GM20000 (cell line): ENCODE measurements at places on chromosomes 2 and 18.

- DNase-seq: no peak
These were observed at the start of gene MPP4 for GRCh38 chr2:201698588-201699226. Gene MPP4 (minus strand): TSS chr2:201698644. CDS start chr2:201693954, 4,690 bp downstream.

DNA sequence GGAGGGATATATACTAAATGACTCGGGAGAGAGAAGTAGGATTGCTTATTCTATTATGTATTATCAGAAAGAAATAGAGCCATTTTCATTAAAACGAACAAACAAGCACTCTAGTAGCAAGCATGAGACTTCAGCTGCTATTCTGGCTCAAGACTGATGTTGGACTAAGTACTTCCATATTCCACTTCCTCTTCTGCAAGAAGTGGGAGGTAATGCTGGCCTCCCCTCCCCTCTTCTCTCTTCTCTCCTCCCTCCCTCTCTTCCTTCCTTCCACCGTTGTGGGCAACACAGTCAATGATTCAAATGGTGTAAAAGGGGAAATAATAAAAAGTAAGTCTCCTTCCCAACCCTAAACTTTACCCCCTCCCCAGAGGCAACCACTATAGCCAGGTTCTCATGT is 62.6 kb downstream of the EMX1 start:
- DNase-seq: no peak

- no peak for DNase-seq
These were observed 453.7 kb downstream of the CNTNAP5 start for GRCh38 chr2:124478761-124479160.

DNA sequence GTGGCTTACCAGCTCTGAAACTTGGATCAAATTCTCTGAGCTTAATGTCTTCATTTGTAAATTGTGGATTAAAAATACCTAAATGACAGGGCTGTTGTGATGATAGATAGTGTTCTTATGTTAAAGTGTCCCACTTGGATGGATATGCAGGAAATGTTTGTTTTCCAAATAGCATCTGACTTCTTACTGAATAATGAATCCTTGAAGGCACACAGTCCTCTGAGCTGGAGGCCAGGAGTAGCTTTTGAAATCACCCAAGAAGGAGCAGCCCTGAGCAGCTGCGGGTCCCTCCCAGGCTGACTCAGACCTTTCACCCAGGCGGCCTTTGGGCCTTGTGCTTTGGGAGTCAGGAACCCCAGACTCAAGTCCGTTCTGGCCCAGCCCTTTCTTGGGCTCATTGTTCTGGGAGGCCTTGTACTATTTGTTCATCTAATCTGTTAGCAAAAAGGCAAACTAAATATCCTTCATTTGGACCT is 173.0 kb upstream of the GATA6 start:
- no peak for DNase-seq

- DNase-seq: peak; percentile 45
These were observed 65.9 kb upstream of the ITM2C start for GRCh38 chr2:230798769-230799399.

GRCh38 chr18:36467614-36468013 is 170.1 kb downstream of the FHOD3 start:
- DNase-seq: no peak

DNA sequence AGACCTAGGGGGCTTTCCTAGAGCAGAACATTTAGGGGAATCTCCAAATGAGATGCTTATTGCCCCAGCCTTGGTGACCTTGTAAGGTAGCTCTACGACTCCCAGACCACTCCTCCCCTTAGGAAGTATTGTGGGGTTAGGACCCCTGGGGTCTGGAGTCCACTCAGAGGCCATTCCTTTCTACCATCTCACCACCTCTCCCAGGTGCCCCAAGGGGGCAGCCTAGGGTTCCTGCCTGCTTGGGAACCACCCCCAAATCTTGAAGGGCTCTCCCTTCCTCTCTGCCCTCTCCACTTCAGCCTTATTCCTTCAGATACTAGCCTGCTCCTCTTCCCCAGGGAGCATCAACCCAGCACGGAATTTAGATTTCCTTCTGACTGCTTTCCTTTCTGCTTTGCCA is 17.5 kb upstream of the EXOC6B start:
- no peak for DNase-seq

DNA sequence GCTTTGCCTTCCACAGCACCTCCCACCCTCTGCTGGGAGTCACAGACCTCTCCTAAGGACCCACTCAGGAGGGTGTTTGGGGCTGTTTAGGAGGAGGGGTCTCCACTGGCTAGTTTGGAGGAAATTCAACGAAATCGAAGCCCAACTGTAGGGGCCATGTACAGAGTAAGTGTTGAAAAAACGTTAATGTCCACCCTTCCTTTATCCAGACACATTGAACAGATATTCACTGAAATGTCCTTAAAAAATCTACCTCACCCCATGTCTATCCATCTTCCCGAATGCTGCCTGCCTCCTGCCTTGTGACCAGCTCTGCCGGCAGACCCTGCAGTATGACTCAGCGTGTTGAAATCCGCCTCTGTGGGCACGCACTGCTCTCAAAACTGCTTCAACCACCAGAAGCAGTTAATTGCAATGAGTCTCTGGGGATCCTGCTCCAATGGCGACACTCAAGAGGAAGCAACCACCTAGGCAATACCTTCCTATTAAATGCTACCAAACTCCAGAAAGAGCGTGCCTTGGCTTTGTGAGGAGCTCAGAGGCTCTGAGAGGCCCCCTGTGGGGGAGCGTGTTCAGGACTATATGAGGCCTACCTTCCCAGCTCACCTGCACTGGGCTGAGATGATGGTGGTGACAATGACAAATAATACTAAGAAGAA is 61.4 kb upstream of the RTN4 start:
- DNase-seq: no peak

GRCh38 chr2:168907940-168908662 is 7.0 kb downstream of the G6PC2 start:
- no peak for DNase-seq

- no peak for DNase-seq
These were observed 291.6 kb upstream of the HDAC4 start for GRCh38 chr2:239692362-239692851.

- DNase-seq: no peak
These were observed 3.2 kb upstream of the MREG start for GRCh38 chr2:216016581-216016980.

DNA sequence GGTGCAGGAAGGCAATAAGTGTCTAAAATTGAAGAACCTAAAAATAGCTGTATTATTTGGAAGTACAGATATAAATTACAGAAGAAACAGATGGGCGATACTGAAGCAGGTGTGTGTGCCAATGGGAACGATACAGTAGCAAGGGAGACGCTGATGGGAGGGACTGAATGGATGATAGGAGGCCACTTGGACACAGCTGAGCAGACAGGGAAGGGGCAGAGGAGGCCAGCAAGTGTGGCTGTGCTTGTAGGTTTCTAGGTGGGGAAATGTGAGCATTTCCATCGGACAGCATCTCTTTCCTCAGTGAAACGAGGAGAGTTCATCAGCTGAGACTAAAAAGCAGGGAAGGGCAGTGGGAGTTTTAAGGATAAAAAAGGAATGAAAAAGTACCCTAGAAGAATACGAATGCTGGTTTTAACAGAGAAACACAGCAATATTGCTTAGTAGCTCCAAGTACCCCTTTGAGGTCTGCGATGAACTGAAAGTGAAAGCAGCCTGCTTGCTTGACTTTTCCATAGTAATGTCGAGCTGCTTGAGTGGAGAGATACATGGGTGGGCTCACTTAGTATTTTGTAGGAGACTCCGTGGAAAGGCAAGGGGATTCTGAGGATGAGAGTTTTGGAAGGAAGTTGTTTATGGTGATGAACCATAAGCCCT is 91.7 kb upstream of the EPC2 start:
- peak; percentile 25 for DNase-seq

- no peak for DNase-seq
These were observed 496.9 kb downstream of the EPHA4 start for GRCh38 chr2:221075203-221075602.

GRCh38 chr2:232641153-232641848 is 7.9 kb downstream of the EFHD1 start:
- DNase-seq: no peak

DNA sequence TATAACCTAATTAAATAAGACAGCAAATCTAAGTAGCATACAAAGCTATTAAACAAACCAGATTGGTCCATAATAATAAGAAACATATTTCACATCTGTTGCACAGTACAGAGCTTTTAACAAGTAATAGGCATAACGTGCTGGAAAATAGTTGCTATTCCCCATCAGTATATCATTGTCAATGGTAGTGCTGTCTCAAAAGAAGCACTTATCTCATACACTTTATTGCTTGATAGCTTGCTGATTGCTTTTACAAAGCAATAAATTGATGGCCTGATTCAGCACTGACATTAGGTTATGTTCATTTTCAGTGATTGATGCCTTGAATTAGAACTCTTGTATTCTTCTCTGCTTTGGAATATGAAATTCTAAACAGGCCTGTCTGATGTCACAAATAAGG is 641.7 kb downstream of the CBLN2 start:
- DNase-seq: no peak

- DNase-seq: no peak
These were observed 309.4 kb downstream of the TNS1 start for GRCh38 chr2:217693363-217693762.

- no peak for DNase-seq
These were observed 262.6 kb downstream of the DCDC2C start for GRCh38 chr2:3965953-3966352.

DNA sequence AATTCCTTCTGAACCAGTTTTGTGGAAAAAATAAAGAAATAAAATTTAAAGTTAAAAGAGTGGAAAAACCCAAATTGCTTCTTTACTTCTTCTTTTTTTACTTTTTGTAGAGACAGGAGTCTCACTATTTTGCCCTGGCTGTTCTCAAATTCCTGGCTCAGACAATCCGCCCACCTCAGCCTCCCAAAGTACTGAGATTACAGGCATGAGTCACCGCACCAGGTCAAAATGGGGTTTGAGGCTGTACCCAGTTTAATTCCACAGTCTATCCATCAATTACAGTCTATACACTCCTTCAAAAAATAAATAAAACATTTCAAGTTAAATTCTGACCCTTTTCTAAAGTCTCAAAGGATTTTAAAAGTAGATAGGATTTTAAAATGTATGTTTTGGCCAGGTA is 120.3 kb downstream of the FAM161A start:
- DNase-seq: no peak

- DNase-seq: peak; percentile 53
These were observed 45.6 kb downstream of the SESTD1 start for GRCh38 chr2:179218848-179219594.

- DNase-seq: no peak
These were observed 68.9 kb upstream of the FZD7 start for GRCh38 chr2:201964631-201965206.

DNA sequence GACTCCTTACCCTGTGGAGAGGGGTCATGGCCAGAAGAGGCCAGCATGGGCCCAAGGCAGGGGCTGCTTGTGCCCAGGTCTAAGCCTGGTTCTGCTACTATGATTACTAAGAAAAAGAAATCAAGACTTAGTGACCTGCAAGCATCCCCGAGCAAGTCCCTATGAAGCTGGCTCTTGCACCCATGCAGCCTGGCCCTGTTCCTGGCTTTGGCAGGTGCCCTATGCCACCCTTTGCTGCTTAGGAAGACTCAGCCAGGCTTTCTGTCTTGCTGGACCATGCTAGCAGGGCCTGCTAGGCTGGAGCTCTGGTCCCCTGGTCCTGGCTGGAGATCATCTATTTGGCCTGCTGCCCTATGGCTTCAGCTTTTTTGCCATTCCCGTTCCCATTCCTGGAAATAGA is 309.4 kb upstream of the EPAS1 start:
- DNase-seq: no peak

- no peak for DNase-seq
These were observed 81.5 kb upstream of the STON1 start for GRCh38 chr2:48448274-48449061.

- no peak for DNase-seq
These were observed 165.9 kb upstream of the MSH6 start for GRCh38 chr2:47617028-47617427.

DNA sequence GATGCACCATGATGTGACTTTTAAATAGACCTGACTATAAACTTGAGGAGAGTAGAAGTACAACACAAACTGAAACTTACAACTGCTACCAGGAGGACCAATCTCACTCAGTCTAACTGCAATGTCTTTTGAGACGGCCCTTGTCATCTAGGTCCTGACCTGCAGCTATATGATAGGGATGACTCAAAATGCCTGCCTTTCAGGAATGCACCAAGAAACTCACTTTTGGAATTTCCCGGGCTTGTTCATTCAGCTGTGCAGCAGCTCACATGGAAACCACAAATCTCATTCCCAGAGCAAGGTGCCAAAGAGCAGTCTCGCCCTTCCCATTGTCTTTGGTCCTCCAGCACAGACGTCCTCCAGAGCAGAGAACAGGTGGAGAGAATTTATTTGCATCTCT is 113.7 kb downstream of the SPOPL start:
- no peak for DNase-seq

DNA sequence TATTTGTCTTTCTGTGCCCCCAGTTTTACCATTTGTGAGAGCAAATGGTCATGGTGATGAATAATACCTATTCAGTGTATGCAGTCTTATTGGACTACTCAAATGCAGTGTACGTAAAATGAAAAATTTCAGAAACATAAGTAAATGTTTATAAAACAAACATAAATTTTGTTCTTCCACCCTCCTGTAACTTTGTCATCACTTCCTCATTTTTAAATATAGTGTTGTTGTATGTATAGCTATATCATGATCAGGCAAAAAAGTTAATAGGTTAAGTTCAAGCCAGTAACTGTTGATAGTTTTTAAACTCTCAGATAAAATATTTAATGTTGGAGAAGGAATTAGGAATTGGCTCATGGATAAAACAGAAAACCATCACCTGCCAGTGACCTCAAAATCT is 93.2 kb downstream of the KLF7 start:
- DNase-seq: no peak

DNA sequence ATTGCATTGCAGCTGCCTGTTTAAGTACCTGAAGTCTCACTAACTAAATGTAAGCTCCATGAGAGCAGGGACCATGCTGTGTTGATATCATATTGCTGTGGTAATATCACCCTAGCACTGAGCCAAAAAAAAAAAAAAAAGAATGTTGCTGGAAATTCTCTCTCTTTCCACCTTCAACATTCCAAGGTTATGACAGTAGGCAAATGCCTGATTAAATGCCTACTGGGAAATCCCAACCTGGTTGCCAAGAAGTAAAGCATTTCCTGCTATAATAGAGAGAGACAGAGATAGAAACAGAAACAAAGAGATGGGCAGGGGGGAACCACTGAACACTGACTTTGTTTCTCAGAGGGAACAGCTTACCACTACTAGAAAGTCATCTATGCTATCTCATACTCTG is 1604.2 kb downstream of the LRP1B start:
- DNase-seq: no peak

DNA sequence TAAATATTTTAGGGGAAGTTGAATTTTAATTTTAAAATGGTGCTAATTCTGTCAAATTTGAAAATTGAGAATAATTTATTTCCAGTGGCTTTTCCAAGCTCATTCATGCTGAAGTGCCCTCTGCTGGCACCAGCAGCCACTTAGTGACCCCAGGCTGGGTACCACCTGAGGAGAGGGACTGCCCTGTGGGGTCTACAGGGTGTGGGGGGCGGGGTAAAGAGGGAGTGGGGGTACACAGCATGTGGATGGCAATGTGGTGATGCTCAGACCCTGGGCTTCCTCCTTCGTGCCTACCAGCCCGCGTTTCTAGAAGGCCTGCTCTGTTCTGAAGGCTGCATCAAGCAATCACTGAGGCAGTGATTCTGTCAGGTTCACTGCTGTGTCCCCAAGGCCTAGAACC is 45.1 kb upstream of the SCLY start:
- no peak for DNase-seq
